Bone marrow (tissue), 2 donors: ENCODE measurements at places on chromosomes 6 and 20.
A peak's percentile ranks its signal among the peaks of the same experiment; 100 is the strongest.

GRCh38 chr6:166708460-166708859, 81.4 kb upstream of the RPS6KA2 start:
- no peak for DNase-seq

DNA sequence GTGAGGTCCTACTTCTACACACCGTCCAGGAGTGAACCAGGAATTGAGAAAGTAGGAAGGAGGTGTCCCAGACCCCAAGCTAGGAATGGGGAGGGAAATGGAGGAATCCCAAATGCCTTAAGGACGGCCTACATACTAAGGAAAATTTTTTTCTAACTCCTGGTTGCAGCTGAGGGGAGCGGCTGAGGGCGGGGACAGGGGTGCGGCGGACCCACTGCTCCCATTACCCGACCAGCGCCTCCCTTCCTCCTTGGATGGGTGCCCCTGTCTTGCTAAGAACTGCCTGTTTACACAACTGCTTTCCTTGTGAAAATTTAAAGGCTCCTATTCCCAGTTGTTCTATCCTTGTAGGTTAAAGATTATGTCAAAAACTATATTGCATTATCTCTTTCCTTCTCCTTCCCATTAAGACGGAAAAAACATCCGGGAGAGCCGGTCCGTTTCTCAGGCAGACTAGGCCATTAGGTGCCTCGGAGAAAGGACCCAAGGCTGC, 699 bp upstream of the HSPA1B start:
- no peak for DNase-seq

- DNase-seq, result no peak
These were observed 144.6 kb downstream of the MTHFD1L start for GRCh38 chr6:151010071-151010470.

DNA sequence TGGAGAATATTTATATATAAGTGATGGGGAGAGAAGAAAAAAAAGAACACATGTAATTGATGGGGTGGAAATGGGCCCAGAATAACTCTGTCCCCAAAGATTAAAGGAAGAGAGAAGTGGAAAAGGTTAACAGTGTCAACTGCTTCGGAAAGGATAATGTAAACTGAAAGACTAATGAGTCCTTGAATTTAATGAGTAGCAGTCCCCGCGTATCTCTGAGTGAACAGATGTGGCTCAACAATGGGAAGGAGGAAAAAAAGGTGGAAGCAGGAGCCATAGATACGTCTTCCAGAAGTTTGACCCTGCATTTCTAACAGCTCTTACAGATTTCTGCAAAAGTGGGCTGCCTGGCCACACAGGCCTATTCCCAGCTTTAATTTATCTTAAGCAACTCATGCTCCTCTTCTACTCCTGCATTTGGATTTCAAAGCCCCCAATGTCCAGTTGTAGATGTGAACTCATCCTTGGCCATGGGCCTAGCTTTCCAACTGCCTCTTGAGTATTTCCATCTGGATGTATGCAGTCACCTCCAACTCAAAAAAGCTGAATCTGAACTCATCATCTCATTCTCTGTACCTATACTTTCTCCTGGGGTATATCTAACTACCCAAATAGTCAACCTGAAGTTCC, 61.3 kb downstream of the DST start:
- DNase-seq, result no peak

DNA sequence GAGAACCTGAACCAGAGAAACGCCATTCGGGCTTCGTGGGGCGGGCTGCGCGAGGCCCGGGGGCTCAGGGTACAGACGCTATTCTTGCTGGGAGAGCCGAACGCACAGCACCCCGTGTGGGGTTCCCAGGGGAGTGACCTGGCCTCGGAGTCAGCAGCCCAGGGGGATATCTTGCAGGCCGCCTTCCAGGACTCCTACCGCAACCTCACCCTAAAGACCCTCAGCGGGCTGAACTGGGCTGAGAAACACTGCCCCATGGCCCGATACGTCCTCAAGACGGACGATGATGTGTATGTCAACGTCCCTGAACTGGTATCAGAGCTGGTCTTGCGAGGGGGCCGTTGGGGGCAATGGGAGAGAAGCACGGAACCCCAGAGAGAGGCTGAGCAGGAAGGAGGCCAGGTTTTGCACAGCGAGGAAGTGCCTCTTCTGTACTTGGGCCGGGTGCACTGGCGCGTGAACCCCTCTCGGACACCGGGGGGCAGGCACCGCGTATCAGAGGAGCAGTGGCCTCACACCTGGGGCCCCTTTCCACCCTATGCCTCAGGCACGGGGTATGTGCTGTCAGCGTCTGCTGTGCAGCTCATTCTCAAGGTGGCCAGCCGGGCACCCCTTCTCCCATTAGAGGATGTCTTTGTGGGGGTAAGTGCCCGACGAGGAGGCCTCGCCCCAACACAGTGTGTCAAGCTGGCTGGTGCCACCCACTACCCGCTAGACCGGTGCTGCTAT, 904 bp downstream of the B3GALT4 start:
- no peak for DNase-seq

DNA sequence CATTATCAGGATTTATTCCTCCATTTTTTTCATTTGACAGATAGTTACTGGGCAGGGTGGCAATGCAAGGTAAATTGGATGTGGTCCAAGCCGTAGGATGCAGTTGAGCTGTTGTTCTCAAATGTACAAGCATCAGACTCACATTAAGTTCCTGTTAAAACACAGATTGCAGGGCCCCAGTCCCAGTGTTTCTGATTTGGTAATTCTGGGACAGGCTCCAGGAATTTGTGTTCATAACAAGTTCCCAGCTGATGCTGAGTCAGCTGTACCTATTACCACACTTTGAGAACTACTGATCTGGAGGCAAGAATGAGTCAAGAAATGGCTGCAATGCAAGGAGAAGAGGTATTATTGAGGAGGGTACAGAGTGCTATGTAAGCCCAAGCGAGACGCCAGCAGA, 11.7 kb downstream of the TMEM244 start:
- DNase-seq, result no peak

DNA sequence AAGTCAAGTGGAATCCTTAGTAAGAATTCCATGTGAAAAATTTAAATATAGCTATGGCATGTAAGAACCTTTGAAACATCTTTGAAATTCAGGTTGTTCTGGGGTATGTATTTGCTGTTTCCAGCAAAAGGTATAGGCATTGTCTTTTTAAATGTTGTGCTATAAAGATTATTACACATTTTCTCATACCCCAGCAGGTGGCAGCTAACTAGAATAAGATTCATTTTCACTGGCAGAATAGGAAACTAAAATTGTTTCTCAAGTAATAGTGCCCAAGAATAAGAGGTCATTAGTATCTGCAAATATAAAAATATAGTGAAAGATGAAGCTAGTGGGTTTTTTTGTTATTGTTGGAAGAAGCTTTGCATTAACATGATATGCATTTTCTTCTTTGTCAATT, 1.8 kb downstream of the GRIK2 start:
- DNase-seq, result no peak

GRCh38 chr20:17628101-17628841, 53.8 kb downstream of the RRBP1 start:
- no peak for DNase-seq

DNA sequence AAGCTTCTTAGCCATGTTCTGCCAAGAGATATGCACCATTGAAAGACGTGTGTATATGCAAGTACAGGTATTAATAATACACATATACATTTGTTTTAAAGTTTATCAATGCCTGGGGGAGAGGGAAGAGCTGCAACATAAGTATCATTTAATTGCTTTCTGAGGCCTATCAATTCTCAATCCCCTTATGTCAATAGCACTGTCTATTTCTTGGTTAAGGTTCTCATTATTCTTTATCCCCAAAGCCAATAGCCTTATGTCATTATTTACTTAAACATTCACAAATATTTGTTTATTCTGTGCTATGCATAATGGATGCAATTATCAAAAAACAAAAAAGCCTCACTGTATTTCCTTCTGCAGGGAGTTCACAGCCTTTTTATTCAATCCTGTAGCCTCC, 350.3 kb upstream of the KCNQ5 start:
- DNase-seq, result no peak

GRCh38 chr6:107179004-107179403, 63.7 kb upstream of the BEND3 start:
- DNase-seq, result no peak

DNA sequence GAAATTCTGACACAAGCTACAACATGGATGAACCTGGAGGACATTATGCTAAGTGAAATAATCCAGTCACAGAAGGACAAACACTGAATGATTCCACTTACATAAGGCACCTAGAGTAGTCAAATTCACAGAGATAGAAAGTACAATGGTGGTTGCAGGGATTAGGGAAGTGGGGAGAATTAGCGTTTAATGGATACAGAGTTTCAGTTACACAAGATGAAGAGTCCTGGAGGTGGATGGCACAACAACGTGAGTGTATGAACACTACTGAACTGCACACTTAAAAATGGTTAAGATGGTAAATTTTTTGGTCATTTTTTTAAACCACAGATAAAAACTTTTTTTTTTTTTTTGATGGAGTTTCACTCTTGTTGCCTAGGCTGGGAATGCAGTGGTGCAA, 24.7 kb downstream of the MOCS3 start:
- no peak for DNase-seq

GRCh38 chr20:1034415-1034789, 32.3 kb upstream of the RSPO4 start:
- DNase-seq, result no peak

GRCh38 chr6:148514091-148514845, 171.6 kb downstream of the SASH1 start:
- DNase-seq, result no peak

DNA sequence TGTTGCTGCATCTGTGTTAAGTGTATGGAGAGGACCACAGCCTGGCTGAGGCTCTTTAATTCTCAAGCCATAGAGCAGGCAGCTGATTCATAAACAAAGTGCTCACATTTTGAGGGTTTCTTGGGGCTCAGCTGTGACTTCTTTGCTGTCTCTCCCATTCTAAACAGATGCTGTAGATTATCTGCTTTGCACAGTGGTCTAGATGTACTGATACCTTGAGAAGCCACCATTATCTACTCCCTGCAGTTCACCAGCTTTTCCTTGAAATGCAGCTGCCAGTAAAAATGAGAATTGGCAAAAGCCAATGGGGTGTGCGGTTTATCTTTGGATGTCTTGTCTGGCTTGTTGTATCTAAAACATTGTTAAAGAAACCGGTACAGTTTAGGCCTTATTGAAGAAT, 5.2 kb upstream of the CNR1 start:
- DNase-seq, result no peak

- DNase-seq, result no peak
These were observed 12.4 kb upstream of the EZR start for GRCh38 chr6:158831571-158831970.

DNA sequence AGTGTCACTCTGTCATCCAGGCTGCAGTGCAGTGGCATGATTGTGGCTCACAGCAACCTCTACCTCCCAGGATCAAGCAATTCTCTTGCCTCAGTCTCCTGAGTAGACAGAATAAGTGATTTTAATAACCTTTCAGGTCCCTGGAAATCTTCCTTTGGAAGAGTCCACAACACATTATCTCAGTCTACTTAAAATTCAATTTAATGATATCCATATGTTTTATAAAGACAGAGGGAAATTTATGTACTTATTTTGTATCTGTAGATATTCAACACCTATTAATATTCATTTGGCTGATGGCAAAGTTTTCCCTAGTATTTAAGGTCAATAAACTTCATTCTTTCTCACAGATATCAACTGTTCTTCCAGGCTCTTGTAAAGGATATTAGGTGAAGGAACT, 881.4 kb upstream of the GJE1 start:
- DNase-seq, result no peak

DNA sequence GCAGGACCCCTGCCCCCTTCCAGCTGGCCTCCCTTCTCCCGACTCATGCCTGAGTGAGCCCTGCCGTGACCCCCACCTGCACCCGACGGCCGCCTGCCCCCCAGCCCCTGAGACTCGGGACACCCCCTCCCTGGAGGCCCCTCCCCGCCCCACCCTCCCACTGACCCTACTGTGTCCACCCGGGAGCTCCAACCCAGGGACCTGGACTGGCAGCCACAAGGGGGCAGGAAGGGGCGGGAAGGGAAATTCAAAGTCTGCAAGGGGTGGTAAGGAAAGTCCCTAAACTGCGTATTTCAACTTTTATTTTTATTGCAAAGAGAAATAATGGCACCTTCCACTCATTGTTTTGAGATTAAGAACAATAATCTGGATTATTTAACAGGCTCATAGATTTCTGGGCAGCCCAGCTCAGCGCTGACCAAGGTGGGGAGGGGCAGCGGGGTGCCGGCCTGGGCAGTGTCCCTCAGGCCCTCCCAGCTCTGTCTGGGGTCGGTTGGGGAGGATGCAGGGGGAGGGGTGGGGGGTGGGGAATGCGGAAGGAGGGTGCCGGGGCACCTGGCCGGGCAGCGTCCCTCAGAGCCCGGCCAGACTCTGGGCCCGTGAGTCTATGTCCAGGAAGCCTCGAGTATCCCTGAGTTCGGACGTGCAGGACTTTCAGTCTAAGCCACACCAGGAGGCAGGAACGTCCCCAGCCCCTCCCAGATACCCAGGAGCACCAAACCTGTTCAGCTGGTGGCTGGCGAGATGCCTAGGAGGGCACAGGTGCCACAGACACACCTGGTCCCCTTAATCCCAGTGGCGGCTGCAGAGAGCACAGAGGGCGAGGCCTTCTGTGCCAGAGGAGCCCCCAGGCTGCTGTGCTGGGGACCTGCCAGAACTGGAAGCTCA, 1.3 kb upstream of the PTK6 start:
- DNase-seq, result no peak

DNA sequence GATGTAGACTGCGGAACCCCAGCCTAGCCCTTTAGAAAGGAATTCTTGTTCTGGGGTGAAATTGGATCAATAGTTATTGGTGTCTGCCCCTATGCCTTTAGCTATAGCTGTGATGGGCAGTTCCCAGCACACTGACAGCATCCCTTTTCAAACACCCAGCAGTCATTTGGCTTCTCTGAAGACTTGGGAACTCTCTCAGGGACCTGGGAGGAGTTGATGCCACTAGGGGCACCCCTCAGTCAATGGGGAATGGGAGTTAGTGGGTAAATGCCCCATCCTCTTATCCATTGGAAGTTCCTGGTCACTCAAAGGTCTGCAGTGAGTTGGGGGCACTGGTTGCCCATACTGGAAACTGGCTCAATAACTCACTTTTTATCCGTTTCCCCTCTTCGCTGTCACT, 31.6 kb upstream of the CSNK2A1 start:
- DNase-seq, result no peak

DNA sequence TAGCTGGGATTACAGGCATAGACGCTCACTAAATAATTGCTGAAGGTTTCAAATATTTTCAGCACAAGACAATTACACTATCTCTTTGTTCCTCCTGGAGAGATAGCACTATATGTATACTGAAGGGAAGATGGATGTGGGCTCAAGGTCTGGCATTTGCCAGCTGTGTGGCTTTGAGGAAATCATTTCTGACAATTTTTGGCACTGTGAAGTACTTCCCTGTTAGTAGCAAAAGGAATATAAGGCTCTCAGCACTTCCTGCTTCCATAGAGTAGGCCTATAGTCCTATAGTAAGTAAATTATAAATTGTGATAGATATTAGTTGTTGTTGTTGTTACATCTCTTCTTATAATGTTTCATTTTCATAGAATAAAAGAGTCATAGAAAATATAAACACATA, 271.1 kb downstream of the SAMD5 start:
- no peak for DNase-seq

GRCh38 chr6:45423111-45423823, 45.5 kb upstream of the SUPT3H start:
- DNase-seq, result peak; percentile 59
